Central memory CD4-positive, alpha-beta T cell (primary cell): ENCODE measurements at places on chromosomes 4 and X.

GRCh38 chr4:128462103-128462783, 174.6 kb upstream of the PGRMC2 start:
- DNase-seq: no peak

- no peak for DNase-seq
Observed at GRCh38 chr4:82753725-82754410, 44.7 kb downstream of the SCD5 start.

DNA sequence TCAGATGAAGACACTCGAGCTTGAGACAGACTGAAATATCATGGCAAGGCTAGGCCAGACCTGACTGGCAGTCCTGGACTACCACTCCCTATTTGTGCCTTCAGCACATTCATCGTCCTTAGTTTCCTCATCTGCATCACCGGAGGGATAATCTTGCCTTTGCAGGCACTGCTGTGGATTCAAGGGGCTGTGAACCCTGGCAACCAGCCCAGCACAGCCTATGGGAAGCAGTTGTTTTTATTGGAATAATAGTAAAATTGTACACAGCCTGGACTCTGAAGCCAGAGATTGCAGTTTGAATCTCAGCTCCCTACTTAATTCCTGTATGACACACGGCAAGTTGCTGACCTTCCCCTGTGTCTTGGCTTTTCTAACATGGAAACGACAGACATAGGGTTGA, 161.0 kb downstream of the NSUN7 start:
- no peak for DNase-seq

DNA sequence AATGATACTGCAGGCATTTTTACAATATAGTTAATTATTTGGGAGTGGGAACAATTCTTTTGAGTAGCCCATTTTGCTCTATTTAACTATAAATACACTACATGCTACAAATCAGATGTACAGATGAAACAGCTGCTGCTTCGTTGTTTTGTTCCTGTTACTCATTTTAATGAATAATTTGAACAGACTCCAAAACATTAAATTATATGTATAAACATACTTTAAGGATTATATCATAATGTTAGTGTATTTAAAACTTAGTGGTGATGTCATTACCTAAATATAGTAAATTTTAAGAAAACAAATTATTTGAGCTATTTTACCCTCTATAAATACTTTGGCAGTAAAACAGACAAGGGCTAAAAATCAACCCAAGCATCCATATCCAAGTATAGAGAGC, 60.7 kb downstream of the GAB1 start:
- no peak for DNase-seq

- DNase-seq: no peak
Observed at GRCh38 chr4:126338548-126338947, 1023.8 kb downstream of the FAT4 start.

- DNase-seq: no peak
Observed at GRCh38 chrX:9847071-9847470, 60.8 kb downstream of the SHROOM2 start.

DNA sequence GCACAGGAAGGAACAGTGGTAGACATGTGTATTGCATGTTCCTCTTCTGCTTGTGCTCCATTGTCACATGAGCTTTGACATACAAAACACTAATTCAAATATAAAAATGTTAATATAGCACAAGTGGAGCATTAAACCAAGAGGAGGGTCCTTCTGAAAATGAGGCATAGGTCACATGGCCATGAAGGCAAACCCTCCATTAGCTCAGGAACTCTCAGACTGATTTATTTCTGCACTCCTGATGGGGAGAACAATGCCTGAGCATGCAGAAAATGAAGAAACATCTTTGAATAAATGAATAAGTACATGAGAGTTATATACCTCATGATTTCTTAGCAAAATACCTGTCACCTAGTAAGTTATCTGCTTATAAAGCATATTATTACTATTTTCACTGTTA, 769.2 kb upstream of the EPHA5 start:
- no peak for DNase-seq

- no peak for DNase-seq
Observed at GRCh38 chr4:161291222-161291621, 872.6 kb downstream of the FSTL5 start.

GRCh38 chrX:133645256-133645655, 230.0 kb upstream of the GPC4 start:
- no peak for DNase-seq

GRCh38 chr4:86414686-86415085, 54.8 kb upstream of the MAPK10 start:
- no peak for DNase-seq

- DNase-seq: no peak
Observed at GRCh38 chr4:173511787-173512361, 18.2 kb downstream of the HAND2 start.

- no peak for DNase-seq
Observed at GRCh38 chrX:40116925-40117324, 19.2 kb upstream of the BCOR start.

DNA sequence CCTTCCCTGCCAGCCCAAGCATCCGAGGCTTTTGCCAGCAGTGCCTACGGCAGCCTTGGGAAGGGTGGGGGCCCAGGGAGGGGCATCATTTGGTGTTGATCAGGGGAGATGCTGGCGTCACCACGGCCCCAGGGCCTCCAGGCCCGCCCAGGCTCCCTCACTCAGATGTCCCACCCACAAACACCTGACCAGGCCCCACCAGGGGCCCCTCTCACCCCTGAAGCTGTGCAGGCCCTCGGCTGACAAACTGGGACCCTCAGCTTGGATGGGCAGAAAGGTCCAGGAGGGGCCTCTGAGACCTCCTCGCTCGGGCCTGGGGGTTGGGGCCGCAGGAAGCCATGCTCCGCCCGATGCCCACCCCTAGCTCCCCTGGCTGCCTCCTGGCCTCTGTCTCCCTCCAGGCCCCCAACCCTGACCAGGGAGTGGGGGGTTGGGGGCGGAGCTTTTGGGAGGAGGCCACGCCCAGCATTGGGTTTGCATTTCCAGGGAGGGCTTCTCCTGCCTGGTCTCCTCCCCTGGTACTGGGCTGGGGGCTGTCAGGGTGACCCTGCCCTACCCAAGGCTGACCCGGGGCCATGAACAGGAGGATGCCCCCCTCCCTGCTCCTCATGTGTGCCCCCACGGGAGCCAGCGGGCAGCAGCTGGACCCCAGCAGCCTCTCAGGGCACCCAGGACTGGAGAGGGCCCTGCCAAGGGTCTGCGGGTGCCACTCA, 33.4 kb upstream of the SPON2 start:
- DNase-seq: no peak

DNA sequence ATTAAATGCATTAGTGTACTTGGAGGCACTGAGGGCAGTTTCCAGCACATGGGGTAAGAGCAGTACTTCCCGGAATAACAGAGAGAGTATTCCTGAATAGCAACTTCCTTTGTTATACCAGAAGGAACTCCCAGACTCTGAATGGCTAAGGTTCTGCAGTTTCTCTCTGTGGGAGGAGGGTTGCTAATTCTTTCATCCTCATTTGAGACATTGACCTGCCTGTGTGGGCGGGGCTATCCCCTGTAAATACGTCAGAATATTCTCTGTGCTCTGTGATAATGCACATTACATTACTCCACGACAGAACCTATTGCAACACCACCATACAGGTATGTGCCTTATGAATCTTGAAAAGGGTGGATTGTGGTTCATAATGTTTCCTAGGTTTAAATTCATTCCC, 52.7 kb downstream of the SPINK2 start:
- no peak for DNase-seq

DNA sequence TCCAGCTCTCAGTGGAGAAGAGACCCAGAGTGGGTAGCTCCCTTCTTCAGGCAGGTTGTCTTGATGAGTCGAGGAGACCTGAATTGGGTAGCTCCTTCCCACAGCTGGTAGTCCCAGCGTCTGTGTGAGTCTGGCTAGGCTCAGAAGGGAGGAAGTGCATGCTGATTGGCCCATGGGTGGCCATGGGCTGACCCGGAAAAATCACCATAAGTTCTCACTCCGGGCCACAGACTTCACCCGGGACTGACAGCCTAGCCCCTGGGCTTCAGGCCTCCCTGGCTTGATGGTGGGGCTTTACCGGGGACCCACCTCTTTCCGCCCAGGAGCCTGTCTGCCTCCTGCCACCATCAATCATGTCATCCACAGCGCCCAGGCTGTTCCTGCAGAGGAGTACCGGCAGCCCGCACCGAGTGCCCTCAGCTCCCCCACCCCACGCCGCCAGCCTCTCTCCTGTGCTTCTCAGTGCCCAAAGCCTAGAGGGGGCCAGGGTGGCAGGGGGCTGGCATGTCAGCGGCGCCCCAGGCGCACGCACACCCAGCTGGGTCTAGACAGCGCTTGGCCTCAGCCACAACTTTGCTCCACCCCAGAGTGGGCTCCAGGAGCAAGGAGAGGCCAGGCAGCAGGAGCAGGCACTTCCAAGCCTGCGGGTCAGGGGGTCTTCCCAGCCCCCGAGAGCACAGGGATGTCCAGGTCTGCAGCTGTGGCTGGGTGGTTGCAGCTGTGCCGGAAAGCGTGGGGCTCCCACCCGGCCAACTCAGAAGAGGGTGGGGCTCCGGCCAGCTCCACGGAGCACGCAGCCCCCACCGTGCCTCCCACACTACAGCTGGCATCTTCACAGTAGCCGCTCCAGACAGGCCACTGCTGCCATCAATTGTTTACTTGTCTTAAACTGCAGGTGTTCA, 16.1 kb upstream of the SAT1 start:
- DNase-seq: peak; percentile 21

GRCh38 chr4:42151568-42152506, 618 bp downstream of the BEND4 start:
- no peak for DNase-seq

GRCh38 chr4:164109503-164109902, 615.0 kb downstream of the TMA16 start:
- DNase-seq: no peak

- DNase-seq: no peak
Observed at GRCh38 chrX:70907900-70908299, 611 bp downstream of the TEX11 start.

DNA sequence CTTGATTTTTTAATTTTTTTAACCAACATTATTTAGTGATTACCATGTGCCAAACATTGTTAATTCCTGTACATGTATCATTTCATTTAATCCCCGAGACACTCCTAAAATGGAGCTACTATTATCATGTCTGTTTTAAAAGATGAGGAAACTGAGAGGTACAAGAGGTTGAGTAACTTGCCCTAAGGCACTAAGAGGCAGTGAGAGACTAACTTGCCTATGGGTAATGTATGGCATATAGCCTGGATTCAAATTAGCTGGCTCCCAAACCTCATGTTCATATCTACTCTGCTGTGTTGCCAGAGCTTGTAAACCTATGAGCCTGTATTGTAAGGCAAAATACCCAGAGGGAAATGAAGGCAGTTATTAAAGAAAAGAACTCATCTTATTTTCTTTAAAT, 443.6 kb downstream of the IL15 start:
- DNase-seq: no peak

GRCh38 chrX:115487608-115488007, 73.4 kb upstream of the PLS3 start:
- DNase-seq: no peak

DNA sequence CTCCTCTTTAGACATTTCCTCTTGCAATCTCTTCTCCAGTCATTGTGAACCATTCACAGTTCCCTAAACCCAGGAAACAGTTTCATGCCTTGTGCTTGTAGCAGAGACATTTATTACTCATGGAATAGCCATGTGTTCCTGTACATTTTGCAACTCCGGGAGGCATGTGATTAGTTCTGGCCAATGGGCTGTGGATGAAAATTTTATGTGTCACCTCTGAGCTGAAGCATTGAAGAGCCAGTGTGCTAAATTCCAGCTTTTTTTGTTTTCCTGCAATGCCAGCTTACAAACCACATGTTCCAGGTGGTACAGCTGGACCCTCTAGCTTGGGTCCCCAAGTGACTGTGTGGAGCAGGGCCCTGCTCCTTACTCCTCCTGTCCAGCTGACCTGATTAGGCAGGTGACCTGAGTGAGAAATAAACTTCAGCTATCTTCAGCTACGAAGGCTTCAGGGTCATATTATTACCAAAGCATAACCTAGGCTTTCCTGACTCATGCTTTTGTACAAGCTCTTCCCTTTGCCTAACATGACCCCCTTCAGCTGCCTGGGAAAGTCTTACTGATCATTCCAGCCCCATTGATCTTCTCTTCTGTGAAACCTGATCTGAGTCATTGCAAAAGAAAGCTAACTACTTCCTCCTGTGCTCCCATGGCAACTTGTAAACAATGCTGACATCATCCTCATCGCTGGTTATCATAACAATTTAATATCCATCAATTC, 200.4 kb downstream of the PTTG2 start:
- peak; percentile 78 for DNase-seq

DNA sequence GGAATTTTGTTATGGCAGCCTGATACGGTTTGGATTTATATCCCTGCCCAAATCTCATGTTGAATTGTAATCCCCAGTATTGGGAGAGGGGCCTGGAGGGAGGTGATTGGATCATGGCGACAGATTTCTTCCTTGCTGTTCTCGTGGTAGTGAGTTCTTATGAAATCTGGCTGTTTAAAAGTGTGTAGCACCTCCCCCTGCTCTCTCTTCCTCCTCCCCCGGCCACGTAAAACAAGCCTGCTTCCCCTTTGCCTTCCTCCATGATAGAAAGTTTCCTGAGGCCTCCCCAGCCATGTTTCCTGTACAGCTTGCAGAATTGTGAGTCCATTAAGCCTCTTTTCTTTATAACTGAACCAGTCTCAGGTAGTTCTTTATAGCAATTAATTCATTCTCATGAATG, 37.9 kb downstream of the SUPT20HL2 start:
- no peak for DNase-seq

DNA sequence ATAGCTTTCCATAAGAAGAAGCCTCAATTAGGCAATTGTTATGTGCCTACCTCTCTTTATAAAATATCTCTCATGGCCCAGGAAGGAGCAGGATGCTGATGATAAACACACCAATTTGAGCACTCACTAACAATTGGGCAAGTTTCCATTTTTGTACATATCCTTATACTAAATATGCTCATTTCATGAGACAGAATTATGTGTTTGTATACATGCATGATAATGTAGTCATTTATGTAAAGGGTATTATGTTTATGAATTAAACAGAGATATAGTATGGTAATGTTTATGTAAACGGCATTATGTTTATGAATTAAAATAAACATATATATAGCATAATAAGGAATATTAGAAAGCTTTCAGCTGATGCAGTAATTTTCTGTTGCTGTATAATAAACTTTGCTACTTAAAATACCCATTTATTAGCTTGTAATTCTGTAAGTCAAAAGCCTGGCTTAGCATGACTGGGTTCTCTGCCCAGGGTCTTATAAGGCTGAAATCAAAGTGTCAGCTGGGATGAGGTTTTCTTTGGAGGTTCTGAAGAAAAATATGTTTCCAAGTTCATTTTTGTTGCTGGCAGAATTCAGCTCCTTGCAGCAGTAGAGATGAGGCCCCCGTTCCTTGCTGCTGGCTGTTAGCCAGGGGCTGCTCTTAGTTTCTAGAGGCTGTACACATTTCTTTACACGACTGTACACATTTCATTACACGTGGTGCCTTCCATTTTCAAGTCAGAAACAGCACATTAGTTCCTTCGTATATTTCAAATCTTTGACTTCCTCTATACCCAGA, 89.0 kb downstream of the GLRA2 start:
- no peak for DNase-seq
